Lung (tissue), 17 donors: ENCODE measurements at places on chromosomes 7 and 10. TPM values are rescaled to one million over a fixed set of nuclear protein-coding genes. Genes with fewer than 3 reads are reported as not detected.

NHLRC2 gene
- 46.3 TPM for total RNA-seq

CFAP46 gene
- 10.3 TPM for total RNA-seq

SPAM1 gene
- not detected for total RNA-seq

CHPF2 gene
- 54.0 TPM for total RNA-seq

MYOF gene
- total RNA-seq: 194 TPM

DNA sequence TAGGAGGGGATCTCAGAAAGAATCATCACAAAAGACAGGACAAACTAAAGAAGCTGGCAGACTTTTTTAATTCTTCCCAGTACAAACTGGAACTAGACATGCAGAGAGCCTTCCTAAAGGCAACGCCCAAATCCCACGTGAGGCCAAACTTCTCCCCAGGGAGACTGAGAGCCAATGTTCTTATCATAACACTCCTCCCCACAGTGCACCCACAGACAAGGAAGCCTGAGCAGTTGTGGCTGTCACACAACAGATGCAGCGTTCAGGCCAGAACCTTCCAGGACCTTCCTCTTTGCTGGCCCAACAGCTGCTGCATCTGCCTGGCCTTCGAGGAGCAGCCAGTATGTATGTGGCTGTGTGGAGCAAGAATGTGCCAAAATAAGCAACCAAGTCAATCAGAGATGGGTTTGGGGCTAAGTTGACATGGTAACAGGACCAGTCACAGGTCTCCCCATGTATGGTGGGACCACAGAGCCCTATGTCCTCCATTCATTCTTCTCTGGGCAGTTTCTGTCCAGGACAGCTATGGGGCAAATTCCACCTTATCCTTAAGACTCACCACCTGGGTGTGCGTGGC lies 34.9 kb downstream of the SRPK2 start:
- H3K4me1 ChIP-seq: peaks cover 4% of the 10 kb centered on the region
- no peaks in the 10 kb centered on the region for H3K27me3 ChIP-seq
- no peak overlapping the region for H3K4me3 ChIP-seq
- no peaks in the 10 kb centered on the region for H3K36me3 ChIP-seq
- no peak for DNase-seq

DNA sequence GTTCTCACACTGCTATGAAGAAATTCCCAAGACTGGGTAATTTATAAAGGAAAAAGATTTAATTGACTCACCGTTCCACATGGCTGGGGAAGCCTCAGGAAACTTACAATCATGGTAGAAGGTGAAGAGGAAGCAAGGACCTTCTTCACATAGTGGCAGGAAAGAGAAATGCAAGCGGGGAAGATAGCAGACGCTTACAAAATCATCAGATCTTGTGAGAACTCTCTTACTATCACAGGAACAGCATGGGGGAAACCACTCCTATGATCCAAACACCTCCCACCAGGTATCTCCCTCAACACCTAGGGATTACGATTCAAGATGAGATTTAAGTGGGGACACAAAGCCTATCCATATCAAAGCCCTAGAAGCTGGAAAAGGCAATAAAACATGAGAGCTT lies 130.8 kb downstream of the MDFIC start:
- no peaks in the 10 kb centered on the region for H3K4me1 ChIP-seq
- no peak overlapping the region for H3K27ac ChIP-seq
- H3K27me3 ChIP-seq: no peaks in the 10 kb centered on the region
- H3K36me3 ChIP-seq: no peaks in the 10 kb centered on the region

- no peak overlapping the region for H3K4me3 ChIP-seq
- peak overlapping the region; percentile 28 for H3K27ac ChIP-seq
- peaks cover 7% of the 10 kb centered on the region for H3K36me3 ChIP-seq
- H3K4me1 ChIP-seq: peaks cover 5% of the 10 kb centered on the region
- H3K27me3 ChIP-seq: no peaks in the 10 kb centered on the region
- DNase-seq: no peak
These were observed 417 bp upstream of the HIF1AN start for GRCh38 chr10:100535338-100535714.

GRCh38 chr7:91431601-91432000 lies 167.4 kb downstream of the FZD1 start:
- H3K4me1 ChIP-seq: no peaks in the 10 kb centered on the region
- no peaks in the 10 kb centered on the region for H3K36me3 ChIP-seq

DNA sequence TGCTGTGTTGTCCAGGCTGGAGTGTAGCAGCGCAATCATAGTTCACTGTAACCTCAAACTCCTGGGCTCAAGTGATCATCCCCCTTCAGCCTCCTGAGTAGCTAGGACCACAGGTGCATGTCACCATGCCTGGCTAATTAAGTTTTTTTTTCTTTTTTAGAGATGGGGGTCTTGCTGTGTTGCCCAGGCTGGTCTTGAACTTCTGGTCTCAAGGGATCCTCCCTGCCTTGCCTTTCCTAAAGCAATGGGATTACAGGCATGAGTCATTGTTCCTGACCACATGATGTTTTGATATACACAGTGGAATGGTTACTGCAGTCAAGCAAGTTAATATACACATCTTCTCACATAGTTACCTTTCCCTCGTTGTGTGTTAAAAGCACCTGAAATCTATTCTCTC lies 140.3 kb downstream of the GPR85 start:
- no peaks in the 10 kb centered on the region for H3K4me1 ChIP-seq
- H3K36me3 ChIP-seq: no peaks in the 10 kb centered on the region
- H3K27me3 ChIP-seq: no peaks in the 10 kb centered on the region
- H3K27ac ChIP-seq: no peak overlapping the region
- H3K4me3 ChIP-seq: no peak overlapping the region

GRCh38 chr10:100814751-100815474 lies 69.5 kb downstream of the PAX2 start:
- H3K4me1 ChIP-seq: no peaks in the 10 kb centered on the region
- no peak overlapping the region for H3K4me3 ChIP-seq
- DNase-seq: no peak
- H3K27me3 ChIP-seq: peaks cover 56% of the 10 kb centered on the region
- H3K27ac ChIP-seq: no peak overlapping the region

DNA sequence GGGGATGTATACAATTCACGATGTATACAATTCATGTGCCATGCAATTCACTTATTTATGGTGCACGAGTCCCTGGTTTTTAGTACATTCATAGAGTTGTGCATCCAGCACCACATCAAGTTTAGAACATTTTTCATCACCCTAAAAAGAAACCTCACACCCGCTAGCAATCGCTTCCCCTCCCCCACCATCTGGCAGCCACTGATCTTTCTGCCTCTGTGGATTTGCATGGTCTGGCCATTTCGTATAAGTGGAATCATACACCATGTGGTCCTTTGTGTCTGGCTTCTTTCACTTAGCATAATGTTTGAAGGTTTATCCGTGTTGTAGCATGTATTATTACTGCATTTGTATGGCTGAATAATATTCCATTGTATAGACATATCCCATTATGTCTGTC lies 52.1 kb downstream of the PRF1 start:
- no peak overlapping the region for H3K27ac ChIP-seq
- H3K36me3 ChIP-seq: no peaks in the 10 kb centered on the region
- H3K27me3 ChIP-seq: no peaks in the 10 kb centered on the region
- H3K4me1 ChIP-seq: no peaks in the 10 kb centered on the region

GRCh38 chr10:25888627-25889026 lies 45.4 kb upstream of the MYO3A start:
- no peak overlapping the region for H3K27ac ChIP-seq
- H3K36me3 ChIP-seq: no peaks in the 10 kb centered on the region
- no peaks in the 10 kb centered on the region for H3K27me3 ChIP-seq
- DNase-seq: no peak
- H3K4me1 ChIP-seq: no peaks in the 10 kb centered on the region

DNA sequence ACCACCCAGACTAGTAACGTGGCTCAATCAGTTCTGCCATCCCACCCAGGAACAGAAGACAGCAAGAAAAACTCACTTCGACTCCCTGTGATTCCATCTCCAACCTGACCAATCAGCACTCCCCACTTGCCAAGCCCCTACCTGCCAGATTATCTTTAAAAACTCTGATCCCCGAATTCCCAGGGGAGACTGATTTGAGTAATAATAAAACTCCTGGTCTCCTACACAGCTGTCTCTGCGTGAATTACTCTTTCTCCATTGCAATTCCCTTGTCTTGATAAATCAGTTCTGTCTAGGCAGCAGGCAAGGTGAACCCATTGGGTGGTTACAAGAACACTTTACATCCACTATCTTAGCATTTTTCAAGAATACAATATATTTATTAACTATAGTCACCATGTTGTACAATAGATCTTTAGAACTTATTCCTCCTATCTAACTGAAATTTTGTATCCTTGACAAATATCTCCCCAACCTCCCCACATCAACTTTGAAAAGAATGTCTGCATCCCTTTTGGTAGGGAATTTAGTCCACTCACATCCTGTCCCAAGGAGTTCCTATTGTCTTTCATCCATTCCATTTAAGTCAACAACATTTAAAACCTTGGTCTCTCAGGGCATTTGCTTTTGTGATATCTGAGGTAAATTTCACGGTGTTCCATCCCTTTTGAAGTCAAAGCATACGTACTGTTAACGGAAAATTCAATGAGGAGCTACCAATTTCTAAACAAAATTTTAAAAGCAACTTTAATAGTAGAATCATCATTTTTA lies 163.7 kb downstream of the MACC1 start:
- no peaks in the 10 kb centered on the region for H3K4me1 ChIP-seq
- no peak overlapping the region for H3K4me3 ChIP-seq
- no peak overlapping the region for H3K27ac ChIP-seq
- no peaks in the 10 kb centered on the region for H3K36me3 ChIP-seq
- no peak for DNase-seq

- H3K27ac ChIP-seq: no peak overlapping the region
- peaks cover 8% of the 10 kb centered on the region for H3K36me3 ChIP-seq
These were observed 19.7 kb downstream of the DOCK1 start for GRCh38 chr10:126924915-126925300.

DNA sequence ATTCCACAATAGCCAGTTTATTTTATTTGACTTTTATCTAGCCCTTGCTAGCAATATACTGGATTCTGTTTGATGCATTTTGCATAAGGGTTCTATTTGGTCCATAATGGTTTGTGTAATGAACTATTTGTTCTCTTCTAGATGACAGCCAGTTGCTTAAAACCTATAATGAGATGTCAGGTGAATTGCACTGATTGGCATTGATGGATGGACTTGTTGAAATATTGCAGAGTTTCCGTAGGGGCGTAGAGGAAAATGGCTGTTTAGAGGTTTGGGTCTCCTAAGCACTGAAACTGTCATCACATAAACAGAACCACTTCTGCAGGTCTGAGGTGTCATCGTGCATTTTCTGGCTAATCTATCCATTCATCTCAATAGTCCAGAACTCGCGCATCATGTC lies 124.9 kb upstream of the HDAC9 start:
- no peak overlapping the region for H3K4me3 ChIP-seq
- DNase-seq: no peak
- no peaks in the 10 kb centered on the region for H3K36me3 ChIP-seq
- no peaks in the 10 kb centered on the region for H3K27me3 ChIP-seq
- H3K27ac ChIP-seq: no peak overlapping the region

DNA sequence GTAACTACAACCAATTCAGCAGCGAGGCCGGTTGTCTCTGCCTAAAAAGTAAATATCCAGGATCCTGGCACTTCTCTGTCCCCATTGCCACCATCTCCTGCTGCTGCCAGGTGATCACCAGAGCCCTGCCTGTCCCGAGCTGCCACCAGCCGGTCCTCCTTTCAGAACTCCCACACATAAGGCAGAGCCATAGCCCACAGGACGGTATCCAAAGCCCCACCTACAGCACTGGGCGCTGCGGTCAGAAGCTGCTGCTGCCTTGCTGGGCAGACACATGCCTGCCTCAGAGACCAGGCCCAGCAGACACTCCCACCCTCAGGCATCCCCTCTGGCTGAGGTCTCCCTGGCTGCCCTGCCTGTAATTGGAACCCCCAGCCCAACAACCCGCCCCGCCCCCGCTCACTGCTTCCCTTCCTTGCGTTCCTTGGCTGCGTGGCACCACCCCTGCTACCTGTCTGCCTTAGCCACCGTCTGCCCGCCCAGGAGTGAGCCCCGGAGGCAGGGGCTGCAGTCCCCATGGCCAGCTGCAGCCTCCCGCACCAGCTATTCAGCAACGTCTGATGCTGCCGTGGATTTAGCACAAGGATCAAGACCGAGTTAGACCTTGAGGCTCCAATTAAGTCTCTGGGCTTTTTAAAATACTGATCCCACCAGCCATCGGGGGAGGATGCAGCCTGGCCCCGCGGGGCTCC lies 100.7 kb downstream of the CYTH3 start:
- no peaks in the 10 kb centered on the region for H3K36me3 ChIP-seq
- H3K27ac ChIP-seq: no peak overlapping the region
- no peak overlapping the region for H3K4me3 ChIP-seq
- DNase-seq: no peak

DNA sequence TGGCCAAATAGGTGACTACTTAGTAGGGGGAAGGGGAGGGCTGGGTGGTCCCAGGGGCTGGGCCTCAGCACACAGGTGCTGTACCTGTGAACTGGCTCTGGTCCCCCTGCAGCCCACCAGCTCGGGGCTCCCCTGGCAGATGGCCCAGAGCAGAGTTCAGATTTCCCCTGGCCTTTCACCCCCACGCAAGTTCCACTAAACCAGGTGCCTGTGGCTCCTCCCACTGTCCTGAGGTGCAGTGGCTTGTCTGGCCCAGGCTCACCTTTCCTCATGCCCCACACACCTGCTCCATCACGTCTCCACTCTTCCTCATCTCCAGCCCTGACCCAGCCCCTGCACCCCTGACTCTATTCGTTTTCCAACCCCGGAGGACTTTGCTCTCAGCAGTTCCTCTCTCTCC lies 47.3 kb upstream of the OPALIN start:
- H3K36me3 ChIP-seq: no peaks in the 10 kb centered on the region
- peaks cover 4% of the 10 kb centered on the region for H3K27me3 ChIP-seq
- no peak for DNase-seq
- no peak overlapping the region for H3K27ac ChIP-seq
- no peaks in the 10 kb centered on the region for H3K4me1 ChIP-seq

DNA sequence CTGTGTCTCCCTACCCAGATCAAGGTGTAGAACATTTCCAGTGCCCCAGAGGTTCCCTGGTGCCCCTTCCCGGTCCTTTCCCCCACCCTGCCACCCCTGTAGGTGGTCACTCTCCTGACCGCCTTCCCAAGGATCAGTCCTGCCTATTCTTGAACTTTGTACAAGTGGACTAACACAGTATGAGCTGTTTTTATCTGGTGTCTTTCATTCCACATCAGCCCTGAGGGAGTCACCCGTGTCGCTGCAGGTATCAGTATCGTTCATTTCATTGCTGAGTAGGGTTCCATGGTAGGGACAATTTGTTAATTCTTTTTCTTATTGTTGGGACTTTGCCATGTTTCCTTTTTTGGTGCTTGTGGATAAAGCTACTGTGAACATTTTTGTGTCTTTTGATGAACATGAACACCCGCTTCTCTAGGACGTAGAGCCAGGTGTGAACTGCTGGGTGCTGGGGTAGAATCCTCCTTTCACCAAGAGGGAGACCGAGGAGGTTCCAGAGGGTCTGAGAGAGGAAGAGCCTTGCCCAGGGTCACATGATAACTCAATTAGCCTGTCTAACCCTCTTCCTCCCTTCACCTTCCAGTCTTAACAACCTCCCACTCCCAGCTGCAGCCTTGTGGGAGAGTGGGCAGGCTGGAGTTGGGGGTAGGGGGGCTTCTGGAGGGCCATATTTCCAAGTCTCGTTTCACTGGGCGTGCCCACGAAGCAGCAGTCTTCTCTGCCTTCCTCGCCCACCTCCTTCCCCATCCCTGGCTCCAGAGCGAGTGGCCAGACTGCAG lies 18.0 kb downstream of the PALD1 start:
- no peak overlapping the region for H3K27ac ChIP-seq
- H3K4me3 ChIP-seq: no peak overlapping the region
- H3K4me1 ChIP-seq: peaks cover 40% of the 10 kb centered on the region
- no peaks in the 10 kb centered on the region for H3K36me3 ChIP-seq
